ENCODE measurements at places on chromosomes 2 and 18.

GRCh38 chr2:70678576-70679143, 89.3 kb downstream of the ADD2 start:
- no peak for DNase-seq

GRCh38 chr2:188235364-188235763, 56.3 kb upstream of the GULP1 start:
- DNase-seq = peak; percentile 60

DNA sequence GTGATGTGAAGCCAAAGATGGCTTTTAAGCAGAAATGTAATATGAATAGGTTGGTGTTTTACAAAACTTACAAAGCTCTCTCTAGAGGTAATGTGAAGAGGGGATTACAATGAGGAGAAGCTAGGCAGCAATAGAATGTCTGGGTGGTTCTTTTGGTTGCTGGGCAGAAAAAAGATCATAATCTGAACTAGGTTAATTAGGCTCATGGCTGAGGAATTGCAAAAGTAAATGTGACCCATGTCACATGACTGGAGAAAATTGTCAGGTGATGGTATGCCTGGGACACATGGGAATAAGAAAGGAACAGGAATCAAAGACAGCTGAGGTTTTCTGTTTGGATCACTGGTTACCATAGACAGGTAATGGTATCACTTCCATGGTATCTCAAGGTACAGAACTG, 7.5 kb upstream of the RIT2 start:
- DNase-seq = no peak

- no peak for DNase-seq
Measured at GRCh38 chr2:177270531-177270930, 6.0 kb upstream of the NFE2L2 start.
